ENCODE measurements at places on chromosomes 12 and 14.

DNA sequence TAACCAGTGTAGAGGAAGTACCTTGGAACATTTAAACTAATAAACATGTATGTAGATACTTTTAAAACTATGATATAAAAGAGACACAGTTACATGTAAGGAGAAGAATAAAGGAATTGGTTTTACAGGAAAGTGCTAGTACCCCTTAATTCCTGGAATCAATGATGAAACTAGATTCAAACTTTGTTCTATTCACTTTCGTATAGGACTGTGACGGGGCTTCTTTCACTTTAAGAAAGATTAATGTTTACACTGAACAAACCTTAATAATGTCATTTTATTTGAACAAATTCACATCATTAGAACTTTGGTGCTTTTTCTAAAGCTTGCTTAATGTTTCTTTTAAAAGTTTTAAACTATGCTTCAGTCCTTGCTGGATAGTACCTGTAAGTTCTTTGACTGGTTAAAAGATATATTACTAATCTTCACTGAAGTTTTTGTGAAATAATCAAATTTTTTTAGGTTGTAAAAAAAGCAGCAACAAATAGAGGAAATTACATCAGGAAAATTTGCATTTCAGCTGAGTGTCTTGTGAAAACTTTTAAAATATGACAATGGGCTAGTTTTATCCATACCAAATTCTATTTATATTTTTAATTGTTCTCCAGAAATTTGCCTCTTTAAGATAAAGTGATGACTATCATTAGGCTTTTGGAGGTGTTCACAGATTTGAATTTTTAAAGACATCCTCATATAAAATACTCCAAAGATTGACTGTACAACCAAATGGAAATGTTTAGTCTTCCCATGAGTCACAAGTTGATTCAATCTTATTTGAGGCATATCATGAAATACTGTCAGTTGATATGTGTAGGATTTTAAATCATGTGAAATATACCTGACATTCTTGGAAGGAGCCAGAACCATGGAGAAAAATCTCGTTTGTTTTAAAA lies 36.2 kb downstream of the PAPOLA start:
- no peak for DNase-seq

DNA sequence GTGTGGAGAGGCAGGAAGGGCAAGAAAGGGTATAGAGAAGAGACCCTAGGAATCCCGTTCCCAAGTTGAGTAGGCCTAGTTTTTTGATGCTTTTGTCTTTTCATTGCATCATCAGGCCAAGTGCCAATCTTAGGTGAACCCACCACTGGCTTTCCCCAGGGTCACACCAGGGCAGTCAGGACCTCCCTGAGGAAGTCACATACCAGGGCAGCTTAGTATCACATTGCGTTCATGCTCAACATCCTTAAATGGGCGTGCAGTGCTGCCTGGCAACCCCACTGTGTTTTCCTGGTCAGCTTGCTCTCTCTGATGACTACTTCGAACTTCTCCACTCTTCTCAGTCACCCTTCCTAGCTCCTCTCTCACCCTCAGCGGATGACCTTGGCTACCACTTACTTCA lies 9.0 kb downstream of the ASIC1 start:
- DNase-seq, result no peak

GRCh38 chr14:72986857-72987256 lies 40.0 kb downstream of the ZFYVE1 start:
- DNase-seq, result no peak

DNA sequence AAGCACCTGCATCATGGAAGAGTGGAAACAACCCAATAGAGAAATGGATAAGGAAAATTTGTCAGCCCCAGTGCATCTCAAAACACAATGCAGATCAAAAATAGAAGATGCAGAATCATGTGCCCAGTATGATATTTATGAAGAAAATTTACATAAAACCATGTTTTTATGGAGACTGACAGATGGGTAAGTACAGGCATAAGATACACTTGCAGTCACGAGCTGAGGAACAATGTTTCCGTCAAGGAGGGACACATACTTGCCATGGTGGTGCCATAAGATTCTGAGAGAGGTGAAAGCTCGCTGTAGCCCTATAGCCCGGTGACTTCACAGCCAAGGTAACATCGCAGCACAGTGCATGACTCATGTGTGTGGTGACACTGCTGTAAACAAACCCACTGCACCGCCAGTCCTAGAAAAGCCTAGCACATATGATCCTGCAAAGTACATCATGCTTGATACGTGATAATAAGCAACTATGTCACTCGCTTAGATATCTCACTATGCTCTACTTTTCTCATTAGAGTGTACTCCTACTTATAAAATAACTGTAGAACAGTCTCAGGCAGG lies 112.6 kb downstream of the RIMBP2 start:
- DNase-seq, result no peak

GRCh38 chr12:98002887-98003493 lies 512.4 kb upstream of the TMPO start:
- DNase-seq, result no peak
